ENCODE measurements at places on chromosomes 12 and 14.

- DNase-seq = no peak
Measured at GRCh38 chr14:69464379-69464778, 20.1 kb upstream of the PLEKHD1 start.

DNA sequence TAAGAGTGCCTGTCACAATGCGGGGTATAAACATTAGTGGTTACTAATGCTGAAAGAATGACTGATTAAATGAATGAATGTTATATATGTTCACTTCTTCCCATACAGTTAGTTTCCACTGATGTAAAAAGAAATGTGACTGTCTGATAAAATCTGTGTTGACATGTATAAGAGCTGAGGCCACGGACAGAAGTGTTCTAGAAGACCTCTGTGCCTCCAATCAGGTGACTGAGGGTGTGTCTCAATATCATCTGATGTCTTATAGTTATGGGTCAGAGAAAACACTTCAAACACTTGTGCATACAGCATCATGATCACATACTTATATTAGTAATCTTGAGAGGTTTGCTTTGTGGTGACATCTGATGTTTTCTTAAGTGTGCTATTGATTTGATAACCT, 183.4 kb downstream of the TTC7B start:
- no peak for DNase-seq

GRCh38 chr12:45336331-45336730, 120.4 kb downstream of the ANO6 start:
- DNase-seq = no peak

GRCh38 chr14:51107801-51108200, 12.9 kb upstream of the TRIM9 start:
- DNase-seq = no peak

DNA sequence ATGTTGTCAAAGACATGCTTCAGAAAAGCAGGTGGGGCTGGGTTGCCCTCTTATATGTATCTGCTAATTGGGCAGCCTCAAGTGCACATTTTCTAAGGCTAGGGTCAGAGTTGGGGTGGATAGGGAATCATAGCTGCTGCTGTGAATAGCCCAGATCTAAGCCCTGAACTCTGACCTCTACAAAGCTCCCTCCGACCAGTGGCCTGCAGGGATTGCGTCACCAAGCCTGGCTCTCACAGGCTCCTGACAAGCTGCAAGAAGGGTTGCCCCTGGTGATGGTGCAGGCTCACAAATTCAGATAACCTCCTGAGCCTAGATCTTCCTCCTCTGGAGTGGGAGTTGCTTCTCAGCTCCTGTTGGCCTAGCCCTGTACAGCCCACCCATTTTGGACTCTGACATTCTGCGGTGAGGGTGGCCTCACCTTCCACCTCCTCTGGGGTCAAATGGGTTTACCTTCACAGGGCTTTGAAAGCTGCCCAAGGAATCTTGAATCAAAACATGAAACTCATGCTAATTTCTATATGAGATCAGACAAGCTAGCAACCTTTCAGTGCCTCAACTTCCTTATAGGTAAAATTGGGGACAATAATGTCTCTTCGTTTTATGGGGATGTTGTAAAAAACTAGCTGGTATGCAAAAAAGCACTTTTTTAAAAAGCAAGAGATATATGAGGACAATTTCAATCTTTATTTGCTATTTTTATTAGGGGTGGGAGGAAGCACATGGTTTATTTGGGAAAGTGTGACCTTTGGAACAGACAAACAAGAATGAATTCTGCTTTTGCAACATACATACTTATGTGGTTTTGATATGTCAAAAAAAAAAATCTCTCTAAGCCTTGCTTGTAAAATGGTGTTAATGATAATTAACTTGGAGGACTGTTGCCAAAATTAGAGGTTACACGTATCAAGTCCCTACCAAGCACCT, 4.9 kb upstream of the SUSD6 start:
- no peak for DNase-seq

GRCh38 chr12:33370318-33370717, 69.3 kb downstream of the SYT10 start:
- no peak for DNase-seq

DNA sequence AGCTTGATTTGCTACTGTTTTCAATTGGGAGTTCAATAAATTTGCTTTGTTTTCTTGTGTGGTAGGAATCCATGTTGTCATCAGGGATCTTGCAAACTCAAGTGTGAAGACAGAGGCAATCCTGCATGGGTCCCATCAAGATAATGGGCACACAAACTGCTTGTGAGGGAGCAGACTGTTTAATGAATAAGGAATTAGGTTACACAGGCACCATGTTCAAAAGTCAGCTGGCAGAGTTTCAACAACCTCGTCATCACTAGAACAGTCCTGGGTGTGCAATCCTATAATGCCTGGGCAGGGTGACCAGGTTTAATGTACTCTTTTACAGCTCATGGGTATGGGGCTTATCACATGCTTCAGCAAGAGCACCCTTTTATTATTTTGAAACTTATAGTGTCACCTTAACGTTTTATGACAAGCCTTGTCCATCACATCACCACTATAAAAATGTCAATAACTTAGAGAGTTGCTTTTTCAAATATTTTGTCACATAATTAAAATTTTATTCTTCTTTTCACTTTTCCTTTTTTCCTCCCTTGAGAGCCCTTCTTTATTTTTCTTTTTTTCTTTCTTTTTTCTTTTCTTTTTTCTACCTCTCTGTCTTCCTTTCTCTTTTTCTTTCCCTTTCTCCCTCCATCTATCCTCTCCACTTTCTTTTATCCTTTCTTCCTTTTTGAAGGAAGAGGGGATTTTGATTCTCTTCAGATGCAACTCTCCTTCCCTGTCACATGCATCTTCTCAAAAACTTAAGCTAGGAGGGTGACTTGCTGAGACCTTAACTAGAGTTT, 252.2 kb upstream of the ATP2B1 start:
- DNase-seq = no peak

- DNase-seq = no peak
Measured at GRCh38 chr12:114733919-114734318, 49.9 kb upstream of the TBX3 start.

DNA sequence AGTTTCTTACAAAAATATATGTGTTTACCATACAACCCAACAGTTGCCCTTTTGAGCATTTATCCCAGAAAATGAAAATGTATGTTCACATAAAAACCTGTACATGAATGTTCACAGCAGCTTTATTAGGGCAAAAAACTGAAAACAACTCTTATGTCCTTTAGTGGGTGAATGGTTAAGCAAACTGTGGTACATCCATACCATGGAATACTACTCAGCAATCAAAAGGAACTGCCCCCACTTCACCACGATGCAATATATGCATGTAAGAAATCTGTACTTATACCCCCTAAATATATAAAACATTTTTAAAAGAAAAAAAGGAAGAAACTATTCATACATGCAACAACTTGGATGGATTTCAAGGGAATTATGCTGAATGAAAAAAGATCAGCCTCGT, 6.7 kb upstream of the NEK9 start:
- no peak for DNase-seq

DNA sequence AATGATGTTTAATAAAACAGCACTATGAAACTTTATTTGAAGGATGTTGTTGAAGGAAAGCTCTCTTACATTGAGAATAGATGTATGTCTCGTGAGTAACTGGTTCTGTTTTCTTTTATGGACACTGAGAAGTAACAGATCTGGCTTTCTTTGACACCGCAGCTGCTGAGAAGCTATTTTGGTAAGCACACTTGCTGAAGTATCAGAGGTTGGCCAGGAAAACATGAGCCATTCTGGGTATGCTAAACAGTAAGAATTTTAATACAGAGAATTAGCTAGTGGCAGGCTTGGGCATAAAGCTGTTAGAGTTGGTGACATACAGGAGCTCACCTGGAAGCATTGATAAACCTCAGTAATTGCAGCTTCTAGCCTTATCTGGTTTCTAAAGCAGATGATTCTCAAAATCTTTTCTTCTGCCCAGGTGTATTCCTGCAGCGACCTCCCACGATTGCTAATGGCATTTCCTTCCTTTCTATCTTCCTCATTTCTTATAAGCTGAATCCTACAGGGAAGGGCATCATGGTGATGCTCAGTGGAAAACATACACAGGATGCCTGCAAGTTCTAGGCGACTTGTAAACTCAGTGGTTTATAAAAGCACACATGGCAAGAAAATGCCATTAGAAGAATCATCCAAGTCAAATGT, 291.6 kb upstream of the SLC16A7 start:
- no peak for DNase-seq

- no peak for DNase-seq
Measured at GRCh38 chr14:44962334-44963043, 499 bp downstream of the TOGARAM1 start.

DNA sequence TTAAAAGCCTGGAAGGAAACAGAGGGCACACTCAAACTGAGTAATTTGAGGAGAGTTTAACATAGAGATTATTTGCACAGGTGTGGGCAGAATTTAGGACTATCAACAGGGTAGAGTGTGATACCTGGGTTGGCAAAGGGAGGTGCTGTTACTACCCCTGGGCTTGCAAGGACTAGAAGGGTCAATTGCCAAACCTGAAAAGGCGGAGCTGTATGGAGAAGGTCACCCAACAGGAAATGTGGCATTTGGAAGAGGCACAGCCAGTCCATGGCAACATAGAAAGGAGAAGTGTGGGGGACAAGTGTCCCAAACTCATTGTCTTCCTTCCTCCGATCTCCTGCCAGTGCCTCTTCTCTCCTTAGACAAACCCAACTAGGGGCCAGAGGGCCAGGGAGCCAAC, 21.6 kb upstream of the MED13L start:
- no peak for DNase-seq

DNA sequence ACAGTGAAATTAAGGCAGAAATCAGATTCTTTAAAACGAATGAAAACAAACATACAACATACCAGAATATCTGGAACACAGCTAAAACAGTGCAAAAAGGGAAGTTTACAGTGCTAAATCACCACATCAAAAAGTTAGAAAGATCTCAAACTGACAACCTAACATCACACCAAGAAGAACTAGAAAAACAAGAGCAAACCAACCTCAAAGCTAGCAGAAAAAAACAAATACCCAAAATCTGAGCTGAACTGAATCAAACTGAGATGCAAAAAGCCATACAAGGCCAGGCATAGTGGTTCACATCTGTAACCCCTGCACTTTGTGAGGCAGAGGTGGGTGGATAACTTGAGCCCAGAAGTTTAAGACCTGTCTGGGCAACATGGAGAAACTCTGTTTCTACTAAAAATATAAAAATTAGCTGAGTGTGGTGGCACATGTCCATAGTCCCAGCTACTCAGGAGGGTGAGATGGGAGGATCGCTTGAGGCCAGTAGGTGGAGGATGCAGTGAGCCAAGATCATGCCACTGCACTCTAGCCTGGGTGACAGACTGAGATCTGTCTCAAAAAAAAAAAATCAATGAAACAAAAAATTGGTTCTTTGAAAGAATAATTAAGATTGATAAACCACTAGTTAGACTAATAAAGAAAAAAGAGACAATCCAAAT, 33.2 kb upstream of the LDHB start:
- no peak for DNase-seq

- no peak for DNase-seq
Measured at GRCh38 chr12:124157406-124157805, 137.5 kb upstream of the RFLNA start.

- DNase-seq = no peak
Measured at GRCh38 chr14:62117751-62118105, 355.5 kb downstream of the SNAPC1 start.

- no peak for DNase-seq
Measured at GRCh38 chr12:18851271-18851670, 113.4 kb downstream of the CAPZA3 start.

DNA sequence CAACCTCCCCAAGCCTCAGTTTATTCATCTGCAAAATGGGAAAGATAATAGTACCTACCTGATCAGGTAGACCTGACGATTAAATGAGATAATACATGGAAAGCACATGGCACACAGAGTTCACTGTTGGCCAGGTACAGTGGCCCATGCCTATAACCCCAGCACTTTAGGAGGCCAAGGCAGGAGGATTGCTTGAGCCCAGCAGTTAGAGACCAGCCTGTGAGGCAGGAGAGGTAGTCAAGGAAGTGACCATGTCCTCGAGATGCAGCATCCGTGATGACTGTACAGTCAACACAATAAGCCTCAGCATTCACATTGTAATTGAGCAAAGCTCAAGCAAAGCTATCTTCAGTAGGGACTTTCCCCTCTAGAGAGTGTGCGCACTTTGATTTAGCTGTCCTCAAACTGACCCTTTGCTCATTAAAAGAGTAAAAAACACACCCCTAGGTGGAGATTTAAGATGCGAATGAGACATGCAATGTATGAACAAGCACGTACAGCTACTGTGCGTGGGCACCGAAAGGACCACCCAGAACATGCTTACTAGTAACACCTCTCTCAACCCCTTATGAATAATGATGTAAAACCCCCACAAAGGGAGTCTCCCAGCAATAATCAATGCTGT, 9.9 kb downstream of the ISCU start:
- no peak for DNase-seq

GRCh38 chr12:116241157-116241759, 36.2 kb downstream of the MED13L start:
- DNase-seq = no peak

GRCh38 chr12:14479004-14479403, 88.7 kb downstream of the PLBD1 start:
- DNase-seq = no peak

DNA sequence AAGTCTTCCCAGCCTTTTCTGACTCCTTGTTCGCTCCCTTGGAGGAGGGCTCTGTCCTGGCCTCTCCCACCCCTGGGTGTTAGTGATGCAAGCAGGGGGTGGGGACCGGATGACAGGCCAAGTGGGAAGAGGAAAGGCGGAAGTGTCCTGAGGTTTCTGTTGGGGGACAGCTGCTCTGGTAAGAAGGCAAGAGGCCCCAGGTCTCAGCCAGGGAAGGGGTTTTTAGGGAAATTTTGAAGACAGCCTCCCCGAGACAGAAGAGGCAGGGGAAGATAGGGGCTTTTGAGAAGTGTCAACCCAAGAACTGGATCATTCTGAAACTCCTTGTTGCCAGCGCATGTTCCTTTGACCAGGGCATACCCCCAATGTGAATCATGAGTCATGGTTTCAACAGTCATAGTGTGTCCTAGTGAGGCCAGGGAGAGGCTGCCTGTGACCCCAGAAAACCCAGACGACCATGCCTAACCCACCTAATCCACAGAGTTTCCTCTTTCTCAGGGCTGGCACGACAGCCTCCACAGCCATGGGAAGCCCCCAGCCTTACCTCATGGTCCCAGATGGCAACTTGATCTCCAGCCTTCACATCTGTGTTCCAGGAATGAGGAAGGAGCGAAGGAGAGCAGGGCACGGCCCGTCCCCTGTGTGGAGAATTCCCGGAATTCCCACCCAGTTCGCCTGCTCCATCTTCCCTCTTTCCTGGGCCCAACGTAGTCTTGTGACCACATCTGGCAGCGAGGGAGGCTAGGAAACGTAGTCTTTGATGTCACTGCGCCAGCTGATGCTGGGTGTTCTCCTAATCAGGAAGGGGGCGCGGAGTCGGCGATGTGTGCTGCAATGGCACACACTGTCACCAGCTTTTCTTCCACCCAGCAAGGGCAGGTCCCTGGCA, 4.9 kb upstream of the GPR132 start:
- no peak for DNase-seq

GRCh38 chr12:119154435-119154818, 24.3 kb upstream of the HSPB8 start:
- no peak for DNase-seq

Data from stimulated activated CD8-positive, alpha-beta memory T cell treated with anti-CD3 and anti-CD28 coated beads, Interleukin-12 subunit alpha, Interleukin-12 subunit beta, amount 100 ng/mL, for 4 hours (primary cell).